ENCODE measurements at places on chromosomes 2 and 18.

- peak; percentile 44 for DNase-seq
Measured at GRCh38 chr18:715626-716025, 3.2 kb upstream of the ENOSF1 start.

DNA sequence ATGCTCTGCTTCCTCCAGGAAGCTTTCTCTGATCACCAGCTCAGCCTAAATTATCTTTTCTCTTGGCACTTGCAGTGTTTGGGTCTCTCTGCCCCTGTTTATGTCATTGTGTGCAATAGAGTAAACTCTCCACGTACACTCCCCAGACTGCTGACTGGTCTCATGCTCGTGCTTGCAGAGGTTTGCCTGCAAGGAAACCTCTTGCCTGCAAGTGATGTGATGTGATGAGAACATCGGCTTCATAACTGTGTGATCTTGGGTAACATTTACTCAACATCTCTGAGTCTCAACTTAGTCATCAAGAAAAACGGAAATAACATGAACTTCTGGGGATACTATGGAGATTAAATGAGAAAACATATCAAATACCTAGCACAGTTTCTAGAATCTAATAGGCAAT, 92.3 kb downstream of the BIN1 start:
- DNase-seq = peak; percentile 99

GRCh38 chr2:36441816-36442215, 86.2 kb downstream of the CRIM1 start:
- DNase-seq = peak; percentile 54

- no peak for DNase-seq
Measured at GRCh38 chr2:158740127-158740526, 55.0 kb upstream of the DAPL1 start.

GRCh38 chr2:122255924-122256323, 500.5 kb downstream of the TSN start:
- no peak for DNase-seq

GRCh38 chr2:230984393-230985220, 11.3 kb upstream of the SPATA3 start:
- no peak for DNase-seq

- DNase-seq = no peak
Measured at GRCh38 chr2:85660725-85661124, 7.3 kb downstream of the SFTPB start.

- DNase-seq = no peak
Measured at GRCh38 chr2:173119069-173119807, 43.6 kb downstream of the MAP3K20 start.

- DNase-seq = peak; percentile 58
Measured at GRCh38 chr2:7704296-7704865, 787.2 kb downstream of the RNF144A start.

DNA sequence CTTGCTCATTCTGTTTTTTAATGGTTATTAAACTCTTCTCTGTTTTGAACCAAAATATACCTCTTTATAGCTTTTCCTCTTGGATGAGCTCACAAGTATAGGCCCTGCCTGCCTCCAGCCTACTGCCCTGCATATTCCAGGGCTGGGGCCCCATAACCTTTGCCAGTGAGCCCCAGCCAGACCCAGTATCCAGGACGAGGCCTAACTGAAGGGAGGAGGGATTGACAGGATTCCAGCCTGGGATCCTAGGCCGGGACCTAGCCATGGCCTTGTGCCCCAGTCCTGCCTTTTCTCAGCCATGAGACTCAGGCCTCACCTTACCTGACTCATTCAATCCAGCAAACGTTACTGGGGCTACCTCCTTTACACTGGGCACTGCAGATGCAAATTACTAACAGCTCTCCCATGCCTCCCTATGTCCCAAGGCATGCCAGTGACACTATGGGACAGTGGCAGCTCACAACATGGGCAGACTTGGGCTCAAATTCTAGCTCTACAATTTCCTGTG, 159.2 kb downstream of the DDX1 start:
- DNase-seq = no peak

- no peak for DNase-seq
Measured at GRCh38 chr18:62991959-62992358, 276.6 kb downstream of the PHLPP1 start.

- DNase-seq = peak; percentile 51
Measured at GRCh38 chr2:229852565-229852964, 69.2 kb downstream of the TRIP12 start.

DNA sequence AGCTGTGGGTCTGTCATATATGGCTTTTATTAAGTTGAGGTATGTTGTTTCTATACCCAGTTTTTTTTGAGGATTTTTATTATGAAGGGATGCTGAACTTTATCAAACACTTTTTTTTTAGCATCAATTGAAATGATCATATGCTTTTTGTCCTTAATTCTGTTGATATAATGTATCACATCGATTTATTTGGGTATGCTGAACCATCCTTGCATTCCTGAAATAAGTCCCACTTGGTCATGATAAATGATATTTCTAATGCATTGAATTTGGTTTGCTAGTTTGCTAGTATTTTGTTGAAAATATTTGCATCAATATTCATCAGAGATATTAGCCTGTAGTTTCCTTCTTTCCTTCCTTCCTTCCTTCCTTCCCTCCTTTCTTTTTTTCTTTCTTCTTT, 22.5 kb upstream of the CWC22 start:
- no peak for DNase-seq

DNA sequence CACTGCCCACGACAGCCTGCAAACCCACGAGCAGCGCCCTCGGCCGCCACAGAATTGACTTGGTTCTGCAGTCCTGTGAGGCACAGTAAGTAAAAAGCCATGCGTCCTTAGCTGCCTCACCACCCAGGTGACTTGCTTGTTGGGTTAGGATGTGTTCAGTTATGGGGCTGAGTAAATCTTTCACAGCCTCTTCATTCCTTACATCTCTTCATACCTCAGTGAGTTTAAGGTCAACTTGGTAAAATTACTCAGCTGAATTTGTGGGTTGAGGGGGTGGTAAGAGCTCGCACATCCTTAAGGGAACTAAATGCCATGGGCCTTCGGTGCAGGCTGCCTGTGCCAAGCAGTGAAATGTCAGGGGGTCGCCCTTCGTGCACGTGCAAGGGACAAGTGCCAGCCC, 165.2 kb upstream of the ALKAL2 start:
- DNase-seq = no peak

DNA sequence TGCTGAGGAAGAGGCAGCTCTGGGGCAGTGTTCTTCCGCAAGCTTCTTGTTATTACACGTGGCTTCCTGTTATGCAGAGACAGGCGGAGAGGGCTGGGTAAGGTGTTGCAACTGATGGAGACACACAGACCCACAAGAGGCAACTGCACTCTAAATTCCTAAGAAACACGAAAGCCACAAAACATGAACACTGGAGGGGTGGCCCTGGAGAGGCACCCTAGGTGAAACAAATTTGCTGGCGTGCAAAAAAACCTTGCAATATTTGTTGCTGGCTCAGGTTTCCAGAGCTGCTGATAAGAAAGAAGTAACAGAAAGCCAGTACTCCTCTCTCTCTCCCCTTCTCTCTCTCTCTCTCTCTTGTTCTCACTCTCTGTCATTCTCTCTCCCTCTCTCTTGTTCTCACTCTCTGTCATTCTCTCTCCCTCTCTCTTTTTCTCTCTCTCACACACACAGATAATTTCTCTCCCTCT, 31.8 kb downstream of the ARHGAP25 start:
- DNase-seq = peak; percentile 99

GRCh38 chr2:20558391-20559150, 92.3 kb downstream of the HS1BP3 start:
- DNase-seq = no peak

DNA sequence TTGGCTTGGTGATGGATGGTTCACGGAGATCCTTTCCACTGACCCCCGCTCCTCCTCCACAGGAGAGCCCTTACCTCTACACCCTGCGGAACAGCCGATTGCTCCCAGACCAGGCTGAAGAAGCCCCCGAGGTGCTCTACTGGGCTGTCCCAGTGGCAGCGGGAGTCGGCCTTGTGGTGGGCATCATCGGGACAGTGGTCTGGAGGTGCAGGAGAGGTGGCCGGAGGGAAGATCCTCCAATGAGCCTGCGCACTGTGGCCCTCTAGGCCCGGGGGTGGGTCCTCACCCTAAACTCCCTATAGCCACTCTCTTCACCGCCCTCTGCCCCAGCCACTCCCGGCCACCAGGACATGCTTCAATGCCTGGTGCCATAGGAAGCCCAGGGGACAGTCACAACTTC, 108.8 kb upstream of the PPP1CB start:
- DNase-seq = no peak

- DNase-seq = peak; percentile 69
Measured at GRCh38 chr2:112254466-112255240, at the start of gene ZC3H8. Gene ZC3H8 (minus strand): TSS chr2:112255042. CDS start chr2:112254981, 61 bp downstream.

Data from amniotic epithelial cell (primary cell).